ENCODE measurements at places on chromosomes 7 and 10. TPM values are rescaled to one million over a fixed set of nuclear protein-coding genes. Genes with fewer than 3 reads are reported as not detected.

- peaks cover 25% of the 10 kb centered on the region for H3K4me1 ChIP-seq
- no peak overlapping the region for H3K4me3 ChIP-seq
- H3K36me3 ChIP-seq: peaks cover 86% of the 10 kb centered on the region
- H3K27me3 ChIP-seq: no peaks in the 10 kb centered on the region
- no peak overlapping the region for H3K27ac ChIP-seq
These were observed 30.3 kb downstream of the PIK3CG start for GRCh38 chr7:106895246-106895864.

Gene EBLN1
- total RNA-seq: not detected

DNA sequence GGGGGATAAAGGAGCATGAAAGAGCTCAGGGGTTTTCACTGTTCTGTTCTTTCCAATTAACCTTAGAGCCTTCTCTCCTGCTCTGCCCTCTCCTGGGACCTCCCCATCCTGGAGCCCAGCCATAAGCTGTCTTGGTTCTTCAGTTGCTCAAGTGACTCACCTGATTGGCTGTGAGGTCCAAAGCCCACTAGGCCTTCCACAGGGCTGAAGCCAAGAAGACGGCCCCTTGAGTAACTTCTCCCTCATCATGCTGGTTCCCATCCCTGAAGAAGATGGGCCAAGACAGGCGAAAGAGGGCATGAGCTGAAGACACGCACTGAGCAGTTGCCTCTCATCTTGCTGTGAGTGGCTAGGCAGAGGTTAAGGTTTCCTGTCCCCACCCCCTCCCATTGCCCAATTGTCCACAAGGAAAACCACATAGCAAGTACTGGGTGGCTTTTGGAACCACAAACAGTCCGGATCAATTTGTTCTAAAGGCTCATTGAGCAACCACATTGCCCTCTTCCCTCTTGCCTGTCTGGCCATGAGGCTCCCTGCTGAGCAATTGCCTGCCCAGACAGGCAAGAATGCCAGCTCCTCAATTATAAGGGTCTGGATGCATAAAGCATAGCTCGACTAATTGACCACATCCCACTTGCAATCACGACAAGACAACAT lies 43.9 kb upstream of the GPAM start:
- no peak overlapping the region for H3K4me3 ChIP-seq
- H3K4me1 ChIP-seq: peaks cover 6% of the 10 kb centered on the region
- DNase-seq: no peak
- H3K36me3 ChIP-seq: no peaks in the 10 kb centered on the region
- H3K27ac ChIP-seq: no peak overlapping the region

DNA sequence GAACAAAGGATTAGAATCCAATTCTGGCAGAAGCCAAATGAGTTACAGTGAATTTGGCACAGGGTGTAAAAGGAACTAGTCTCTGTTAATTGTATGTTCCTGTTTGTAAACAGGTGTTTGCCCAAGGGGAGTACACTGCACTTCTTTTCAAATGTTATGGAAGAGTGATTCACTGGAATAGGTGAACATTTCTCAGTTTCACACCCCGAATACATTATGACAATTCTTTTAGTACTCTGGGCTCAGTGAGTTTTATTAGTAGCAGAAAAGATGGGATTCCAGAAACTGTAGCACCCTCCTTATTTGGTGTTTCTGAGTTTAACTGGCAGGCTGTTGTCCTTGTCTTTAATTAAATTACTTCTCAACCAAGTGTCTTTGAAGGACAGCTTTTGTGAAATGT lies 329.2 kb downstream of the BBS9 start:
- no peak for DNase-seq
- H3K27me3 ChIP-seq: no peaks in the 10 kb centered on the region
- no peak overlapping the region for H3K4me3 ChIP-seq
- no peak overlapping the region for H3K27ac ChIP-seq
- H3K36me3 ChIP-seq: no peaks in the 10 kb centered on the region
- no peaks in the 10 kb centered on the region for H3K4me1 ChIP-seq

DNA sequence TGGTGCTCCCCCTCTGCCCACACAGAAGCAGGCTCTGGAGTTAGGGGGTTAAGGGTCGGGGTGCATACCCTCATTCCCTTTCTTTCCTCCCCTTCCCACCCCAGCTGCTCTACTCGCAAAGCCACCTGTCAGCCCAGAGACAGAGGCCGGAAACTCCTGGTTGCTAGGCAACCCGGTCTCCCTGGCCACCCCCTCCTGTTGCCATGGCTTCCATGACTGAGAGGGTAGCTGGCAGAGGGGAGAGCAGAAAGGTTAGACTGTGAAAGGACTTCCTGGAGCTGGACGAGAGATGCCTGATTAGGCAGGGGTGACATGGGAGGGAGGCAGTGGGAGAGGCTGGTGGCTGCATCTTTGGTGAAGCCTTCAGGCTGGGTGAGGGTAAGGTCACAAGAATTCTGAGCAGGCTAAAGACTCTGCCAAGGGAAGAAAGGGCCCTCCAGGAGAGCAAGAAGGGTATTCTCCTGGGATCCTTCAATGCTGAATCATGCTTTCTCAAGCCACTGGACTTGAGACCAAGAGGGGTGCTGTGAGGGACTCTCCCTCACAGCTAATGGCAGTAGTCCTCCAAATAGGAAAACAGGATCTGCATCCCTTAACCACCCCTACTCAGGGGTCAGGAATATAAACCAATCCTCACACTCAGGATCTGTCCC lies 5.4 kb downstream of the PSD start:
- DNase-seq: peak; percentile 75
- H3K4me3 ChIP-seq: no peak overlapping the region
- H3K36me3 ChIP-seq: no peaks in the 10 kb centered on the region
- H3K27ac ChIP-seq: peak overlapping the region; percentile 17
- H3K4me1 ChIP-seq: peaks cover 30% of the 10 kb centered on the region

GRCh38 chr10:71045936-71046335 lies 157.6 kb upstream of the PCBD1 start:
- H3K27me3 ChIP-seq: peaks cover 4% of the 10 kb centered on the region
- H3K36me3 ChIP-seq: no peaks in the 10 kb centered on the region
- H3K27ac ChIP-seq: no peak overlapping the region

DNA sequence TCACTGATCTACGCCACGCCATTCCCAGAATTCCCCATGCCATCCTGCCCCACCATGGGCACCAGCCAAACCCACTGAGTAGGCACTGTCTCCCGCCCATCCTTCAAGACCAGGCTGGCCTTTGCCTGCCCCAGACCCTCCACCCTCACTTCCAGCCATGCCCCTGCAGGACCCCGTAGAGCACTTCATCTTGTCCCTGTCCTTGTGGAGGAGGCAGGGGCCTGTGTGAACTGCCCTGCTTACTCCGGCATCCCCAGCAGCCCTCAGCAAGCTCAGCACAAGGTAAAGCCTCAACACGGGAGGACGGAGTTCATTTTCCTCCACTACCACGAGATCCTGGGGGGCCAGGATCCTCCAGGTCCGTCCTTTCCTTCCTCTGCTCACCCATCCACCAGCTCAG lies 577.7 kb downstream of the PTPRN2 start:
- no peak overlapping the region for H3K4me3 ChIP-seq
- no peak overlapping the region for H3K27ac ChIP-seq
- H3K4me1 ChIP-seq: peaks cover 15% of the 10 kb centered on the region
- DNase-seq: no peak
- H3K27me3 ChIP-seq: no peaks in the 10 kb centered on the region

Gene GARS1
- 189 TPM for total RNA-seq

GRCh38 chr7:44326261-44327125 lies 1.1 kb upstream of the CAMK2B start:
- H3K27ac ChIP-seq: no peak overlapping the region
- H3K4me1 ChIP-seq: peaks cover 6% of the 10 kb centered on the region
- peaks cover 39% of the 10 kb centered on the region for H3K27me3 ChIP-seq

DNA sequence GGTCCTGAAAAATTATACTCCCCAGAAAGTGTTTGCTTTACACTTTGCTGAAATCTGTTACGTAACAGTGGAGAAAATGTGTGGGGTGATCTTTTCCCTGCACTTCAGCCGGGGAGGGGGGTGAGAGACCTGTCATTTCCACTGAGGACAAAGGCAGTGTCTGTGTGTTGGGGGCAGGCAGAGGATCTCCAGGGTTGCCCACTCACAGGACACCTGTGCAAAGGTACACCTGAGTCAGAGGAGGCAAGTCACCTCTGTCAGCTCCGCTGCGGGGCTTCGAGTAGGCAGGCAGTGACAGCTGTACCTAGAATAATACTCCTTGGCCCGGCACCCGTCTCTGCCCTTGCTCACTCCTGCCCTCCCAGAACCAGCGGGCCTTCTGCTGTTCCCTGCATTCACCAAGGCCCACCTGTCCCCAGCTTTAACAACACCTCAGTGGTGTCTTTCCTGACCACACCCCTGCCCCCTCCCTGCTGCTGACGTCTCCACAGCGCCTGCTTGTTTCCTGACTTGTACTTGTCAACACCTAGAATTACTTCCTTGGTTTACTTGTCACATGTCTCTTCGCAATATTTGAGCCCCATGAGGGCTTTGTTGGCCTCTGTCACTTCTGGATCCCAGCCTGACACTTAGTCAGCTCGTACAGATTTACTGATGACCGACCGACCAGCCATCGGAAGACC lies 159.2 kb downstream of the NEURL1 start:
- no peaks in the 10 kb centered on the region for H3K27me3 ChIP-seq
- DNase-seq: no peak
- H3K36me3 ChIP-seq: peaks cover 13% of the 10 kb centered on the region
- H3K27ac ChIP-seq: no peak overlapping the region
- no peaks in the 10 kb centered on the region for H3K4me1 ChIP-seq
- H3K4me3 ChIP-seq: no peak overlapping the region

Gene CEP55
- 81.1 TPM for total RNA-seq

GRCh38 chr7:53119514-53119941 lies 84.1 kb downstream of the POM121L12 start:
- H3K27ac ChIP-seq: no peak overlapping the region
- no peaks in the 10 kb centered on the region for H3K4me1 ChIP-seq
- no peaks in the 10 kb centered on the region for H3K36me3 ChIP-seq
- no peaks in the 10 kb centered on the region for H3K27me3 ChIP-seq

- H3K27ac ChIP-seq: no peak overlapping the region
- H3K4me1 ChIP-seq: peaks cover 12% of the 10 kb centered on the region
- DNase-seq: no peak
These were observed 132.9 kb downstream of the OAT start for GRCh38 chr10:124285587-124286527.

- H3K4me1 ChIP-seq: no peaks in the 10 kb centered on the region
- peak; percentile 30 for DNase-seq
- H3K27me3 ChIP-seq: no peaks in the 10 kb centered on the region
- H3K4me3 ChIP-seq: no peak overlapping the region
- H3K27ac ChIP-seq: no peak overlapping the region
- no peaks in the 10 kb centered on the region for H3K36me3 ChIP-seq
These were observed 44.3 kb downstream of the MACC1 start for GRCh38 chr7:20172736-20173334.

Gene SLC35G1
- total RNA-seq: 2.2 TPM

Gene TMEM72
- total RNA-seq: not detected

GRCh38 chr10:35423505-35424306 lies 87.4 kb downstream of the CCNY start:
- H3K36me3 ChIP-seq: peaks cover 3% of the 10 kb centered on the region
- H3K4me1 ChIP-seq: peaks cover 12% of the 10 kb centered on the region
- no peaks in the 10 kb centered on the region for H3K27me3 ChIP-seq
- no peak overlapping the region for H3K4me3 ChIP-seq
- DNase-seq: no peak
- H3K27ac ChIP-seq: no peak overlapping the region

DNA sequence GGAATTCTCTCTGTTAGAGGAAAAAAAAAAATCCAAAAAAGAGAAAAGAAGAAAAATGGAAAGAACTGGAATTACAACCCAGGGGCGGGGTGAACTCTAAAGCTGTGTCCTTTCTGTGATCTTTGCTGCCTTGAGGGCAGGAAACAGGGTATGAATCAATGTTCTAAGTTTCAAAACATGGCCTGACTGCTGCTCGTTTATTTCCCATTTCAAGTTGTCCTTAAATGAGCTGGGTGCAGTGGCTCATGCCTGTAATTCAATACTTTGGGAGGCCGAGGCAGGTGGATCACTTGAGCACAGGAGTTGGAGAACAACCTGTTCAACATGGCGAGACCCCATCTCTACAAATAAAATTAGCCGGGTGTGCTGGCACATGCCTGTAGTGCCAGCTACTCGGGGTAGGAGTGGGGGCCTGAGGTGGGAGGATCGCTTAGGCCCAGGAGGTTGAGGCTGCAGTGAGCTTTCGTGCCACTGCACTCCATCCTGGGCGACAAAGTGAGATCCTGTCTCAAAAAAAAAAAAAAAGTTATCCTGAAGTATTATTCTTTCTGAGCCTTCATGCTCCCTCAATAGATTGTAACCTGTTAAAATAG lies 24.7 kb upstream of the TFAM start:
- DNase-seq: no peak
- no peak overlapping the region for H3K4me3 ChIP-seq
- no peaks in the 10 kb centered on the region for H3K27me3 ChIP-seq

DNA sequence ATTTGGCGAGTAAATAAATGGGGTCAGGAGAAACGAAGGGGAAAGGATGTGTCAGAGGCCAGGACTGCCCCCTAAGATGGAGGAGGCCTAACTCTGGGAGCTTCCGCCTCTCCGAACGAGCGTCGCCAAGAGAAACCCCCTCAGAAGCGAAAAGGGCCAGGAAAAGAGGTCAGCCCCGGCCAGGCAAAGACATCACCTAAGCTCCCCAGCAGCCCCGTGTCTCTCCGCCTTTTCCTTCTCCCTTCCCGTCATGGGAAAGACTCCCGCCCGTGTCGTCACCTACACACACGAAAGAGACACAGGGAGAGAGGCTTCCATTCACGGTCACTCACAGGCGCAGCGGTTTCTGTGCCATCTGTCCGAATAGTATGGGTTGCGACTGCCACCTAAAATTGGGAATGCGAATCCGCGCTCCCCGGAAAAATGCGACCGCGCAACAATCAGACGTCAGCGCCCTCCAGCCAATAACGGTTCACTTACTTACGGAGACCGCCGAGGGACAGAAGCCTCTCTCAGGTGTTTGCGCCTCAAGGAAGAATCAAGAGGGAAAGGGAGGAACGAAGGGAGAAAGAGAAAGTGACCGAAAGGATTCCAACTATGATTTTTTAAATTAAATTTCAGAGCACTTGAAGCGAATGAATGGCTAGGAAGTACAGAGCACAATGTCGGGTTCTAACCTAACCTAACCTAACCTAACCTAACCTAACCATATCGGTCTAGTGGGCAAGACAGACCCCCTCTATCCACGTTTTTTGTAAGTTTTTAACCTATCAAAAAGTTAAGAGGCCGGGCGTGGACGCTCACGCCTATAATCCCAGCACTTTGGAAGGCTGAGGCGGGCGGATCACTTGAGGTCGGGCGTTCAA lies at the start of gene CWF19L1:
Gene CWF19L1, minus strand, starts transcription at position 400 of the 866 bp plus-strand sequence. Its CDS starts 45 bp downstream, at position 355.
- peak within 1 kb of the TSS; percentile 100 for H3K4me3 ChIP-seq
- H3K27me3 ChIP-seq: no peaks in the 10 kb centered on the region
- peak; percentile 83 for DNase-seq
- H3K36me3 ChIP-seq: peaks cover 13% of the 10 kb centered on the region
- H3K4me1 ChIP-seq: peaks cover 21% of the 10 kb centered on the region
- H3K27ac ChIP-seq: peak within 1 kb of the TSS; percentile 100

GRCh38 chr10:60305380-60305892 lies 84.2 kb downstream of the ANK3 start:
- DNase-seq: no peak
- no peak overlapping the region for H3K4me3 ChIP-seq
- no peaks in the 10 kb centered on the region for H3K4me1 ChIP-seq
- no peak overlapping the region for H3K27ac ChIP-seq
- H3K27me3 ChIP-seq: no peaks in the 10 kb centered on the region

Gene TAS2R60
- 0.29 TPM for total RNA-seq

All from activated CD8-positive, alpha-beta T cell treated with anti-CD3 and anti-CD28 coated beads, Interleukin-2, amount 10 ng/mL, durations not matched to agents 7 days and 5 days (primary cell).